Stimulated activated CD4-positive, alpha-beta T cell treated with anti-CD3 and anti-CD28 coated beads, Interleukin-12 subunit alpha, Interleukin-12 subunit beta, amount 100 ng/mL, for 48 hours (primary cell): ENCODE measurements at places on chromosomes 16 and 17.
A peak's percentile ranks its signal among the peaks of the same experiment; 100 is the strongest.

DNA sequence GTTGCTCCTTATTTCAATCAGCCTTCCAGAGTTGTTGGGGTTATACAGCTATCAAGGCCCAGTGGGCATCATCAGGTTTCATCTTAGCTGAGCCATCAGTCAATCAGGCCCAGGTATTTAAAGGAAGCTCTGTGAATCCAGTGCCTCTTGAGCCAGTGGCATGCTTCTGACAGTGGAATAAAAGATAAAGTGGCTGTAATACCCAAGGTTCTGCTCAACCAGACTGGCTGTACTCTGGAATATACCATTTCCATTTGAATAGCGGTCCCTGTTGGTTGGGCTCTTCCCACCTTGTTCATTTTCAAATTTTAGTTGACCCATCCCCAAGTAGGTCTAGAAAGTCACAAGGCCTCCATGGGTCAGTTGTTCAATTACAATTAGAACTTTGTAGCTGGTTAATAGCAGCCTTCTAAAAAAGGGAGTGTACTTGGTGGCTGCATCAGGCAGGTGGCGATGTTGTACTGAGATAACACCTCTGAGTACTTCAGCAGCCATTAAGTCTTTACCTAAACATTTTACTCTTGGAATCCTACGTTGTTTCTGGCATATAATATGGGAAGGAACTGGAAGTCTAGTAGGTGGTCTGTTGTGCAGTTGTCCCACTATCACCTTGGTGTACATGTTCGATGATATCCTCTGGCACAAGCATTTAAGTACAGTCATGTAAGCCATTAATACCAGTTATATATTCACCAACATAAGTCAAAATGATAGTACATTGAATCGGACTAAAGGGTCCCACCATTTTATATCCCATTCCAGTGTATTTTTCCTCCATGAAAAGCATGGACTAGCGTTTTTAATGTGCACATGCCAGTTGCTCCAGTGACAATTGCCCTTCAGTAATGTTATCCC is 294.1 kb downstream of the BCAS3 start:
- DNase-seq = peak; percentile 28

GRCh38 chr17:70447588-70447987 is 278.3 kb downstream of the KCNJ2 start:
- DNase-seq = no peak

DNA sequence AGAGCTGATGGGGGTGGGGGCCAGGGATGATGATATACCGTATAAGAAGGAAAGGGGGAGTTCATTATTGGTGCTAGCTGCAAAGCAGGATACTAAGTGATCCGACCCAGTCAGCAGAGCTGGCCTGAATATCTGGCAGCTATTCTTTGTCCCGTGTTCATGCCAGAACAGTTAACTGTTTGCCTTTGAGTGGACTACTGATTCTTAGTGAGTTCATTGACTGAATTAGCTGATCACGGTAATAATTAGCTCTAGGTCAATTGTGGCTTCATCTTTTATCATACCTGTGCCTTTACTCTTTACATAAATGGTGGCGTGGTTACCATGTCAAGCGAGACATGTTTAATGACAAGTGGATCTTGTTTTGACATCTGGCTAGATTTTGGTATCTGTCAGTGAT is 5.3 kb downstream of the KPNB1 start:
- no peak for DNase-seq

DNA sequence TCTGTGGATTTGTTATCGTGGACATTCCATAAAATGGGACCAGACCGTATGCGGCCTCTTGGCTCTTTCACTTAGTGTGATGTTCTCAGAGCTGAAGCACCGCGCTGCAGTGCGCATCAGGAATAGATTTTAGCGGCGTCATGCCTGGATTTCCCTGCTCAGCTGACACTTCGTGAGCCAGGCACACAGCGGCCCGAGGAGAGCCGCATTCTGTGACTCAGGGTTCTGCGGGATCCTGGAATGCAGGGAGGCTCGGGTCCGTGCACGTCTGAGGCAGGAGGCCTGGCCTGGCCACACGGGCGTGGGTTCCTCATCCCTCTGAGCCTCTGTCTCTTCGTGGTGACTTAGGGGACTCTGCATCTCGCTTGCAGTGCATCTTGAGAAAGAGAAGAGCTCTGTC is 13.4 kb downstream of the CBFA2T3 start:
- DNase-seq = no peak

DNA sequence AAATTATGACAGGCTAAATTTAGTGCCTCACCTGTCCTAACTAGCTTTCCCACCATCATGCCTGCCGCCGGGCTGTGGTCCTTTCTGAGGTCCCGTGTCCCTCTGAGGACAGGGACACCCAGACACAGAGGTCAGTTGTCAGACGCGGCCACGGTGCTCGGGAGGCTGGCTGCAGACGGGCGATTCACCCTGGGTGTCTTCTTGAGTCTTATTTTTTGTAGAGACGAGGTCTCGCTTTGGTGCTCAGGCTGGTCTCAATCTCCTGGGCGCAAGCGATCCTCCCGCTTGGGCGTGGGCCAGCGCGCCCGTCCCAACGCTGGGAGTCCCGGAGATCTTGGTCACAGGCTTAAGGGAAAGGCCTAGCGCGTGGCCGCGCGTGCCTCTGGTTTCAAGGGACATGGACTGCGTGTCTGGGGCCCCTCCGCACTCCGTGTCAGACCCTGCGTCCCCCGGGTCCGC is 797 bp upstream of the RAB11FIP3 start:
- no peak for DNase-seq

- DNase-seq = no peak
These were observed 17.5 kb downstream of the GUCY2D start for GRCh38 chr17:8019665-8020650.

- DNase-seq = no peak
These were observed 520.5 kb downstream of the CDH13 start for GRCh38 chr16:83147244-83147643.

GRCh38 chr17:10192972-10193371 is 5.4 kb downstream of the GAS7 start:
- DNase-seq = no peak

DNA sequence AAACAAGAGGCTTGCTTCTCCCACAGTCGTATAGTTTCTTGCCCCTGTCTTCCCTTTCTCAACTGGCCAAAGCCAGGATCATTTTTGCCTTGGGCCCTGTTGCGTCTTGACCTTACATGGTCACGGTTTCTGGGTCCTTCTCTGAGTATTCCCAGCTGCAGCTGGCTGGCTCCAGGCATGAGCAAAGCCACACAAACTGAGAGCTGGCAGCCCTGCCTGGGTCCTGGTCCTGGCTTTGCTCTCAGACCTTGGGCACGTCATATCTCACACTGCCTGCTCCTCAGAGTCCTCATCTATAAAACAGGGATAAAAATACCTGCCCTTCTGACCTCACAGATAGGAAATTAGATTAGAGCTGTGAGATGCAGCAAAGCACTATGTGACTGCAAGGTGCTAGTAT is 277.6 kb downstream of the CBLN1 start:
- DNase-seq = no peak

GRCh38 chr17:5695480-5695879 is 111.2 kb upstream of the NLRP1 start:
- no peak for DNase-seq

GRCh38 chr17:6910987-6911603 is 79.6 kb upstream of the TEKT1 start:
- DNase-seq = no peak

GRCh38 chr16:58345574-58346354 is 46.5 kb upstream of the GINS3 start:
- no peak for DNase-seq

DNA sequence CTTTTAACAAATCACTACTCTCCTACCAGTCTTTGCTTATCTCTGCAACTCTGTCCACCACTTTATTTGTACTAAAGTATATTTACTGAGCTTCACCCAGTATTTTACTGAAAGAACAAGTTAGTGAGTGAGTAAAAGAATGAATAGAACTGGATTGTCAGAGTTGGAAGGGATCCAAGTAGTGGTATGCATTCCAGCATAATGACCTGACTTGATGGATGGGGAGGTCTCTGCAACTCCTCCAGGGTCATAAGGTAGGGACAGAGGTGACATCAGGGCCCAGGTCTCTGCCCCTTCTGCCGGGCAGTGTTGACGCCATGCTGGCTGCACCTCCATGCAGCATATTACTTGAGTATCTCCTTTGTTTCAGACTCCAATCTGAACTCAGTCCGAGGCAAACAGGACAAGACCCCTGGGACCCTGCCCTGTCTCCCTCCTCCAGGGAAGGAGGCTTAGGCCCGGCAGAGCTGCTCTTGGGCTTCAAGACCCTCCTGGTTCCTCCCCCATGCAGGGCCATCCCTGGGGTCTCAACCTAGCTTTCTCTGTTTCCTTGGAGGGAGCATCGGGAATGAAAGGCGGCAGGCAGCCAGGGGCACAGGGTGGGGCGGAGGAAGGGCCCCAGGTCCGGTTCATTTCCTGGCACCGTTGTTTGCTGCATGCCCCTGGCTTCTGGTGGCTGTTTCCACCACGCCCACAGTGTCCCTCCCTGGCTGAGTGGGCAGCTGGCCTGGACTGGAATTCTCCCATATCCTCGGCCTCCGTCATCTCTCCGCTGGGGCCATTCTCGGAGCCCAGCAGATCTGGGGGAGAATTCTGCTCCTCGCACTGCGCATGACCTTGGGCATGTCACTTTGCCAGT is 12.4 kb upstream of the ITGA3 start:
- no peak for DNase-seq

- DNase-seq = no peak
These were observed 15.7 kb downstream of the GNAO1 start for GRCh38 chr16:56206951-56207350.

- DNase-seq = no peak
These were observed at the start of gene ATP2A1 for GRCh38 chr16:28878083-28878926. TSS of gene ATP2A1 (plus strand) at chr16:28878488. CDS start at chr16:28878672, 184 bp downstream.

DNA sequence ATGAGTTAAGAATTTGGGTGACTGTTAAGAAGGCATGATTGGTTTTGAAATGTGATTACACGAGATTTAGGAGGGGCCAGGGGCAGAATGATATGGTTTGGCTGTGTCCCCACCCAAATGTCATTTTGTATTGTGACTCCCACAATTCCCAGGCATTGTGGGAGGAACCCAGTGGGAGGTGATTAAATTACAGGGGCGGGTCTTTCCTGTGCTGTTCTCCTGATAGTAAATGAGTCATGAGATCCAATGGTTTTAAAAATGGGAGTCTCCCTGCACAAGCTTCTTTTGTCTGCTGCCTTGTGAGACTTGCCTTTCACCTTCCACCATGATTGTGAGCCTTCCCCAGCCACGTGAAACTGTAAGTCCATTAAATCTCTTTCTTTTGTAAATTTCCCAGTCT is 34.6 kb downstream of the TMEM100 start:
- DNase-seq = no peak

- DNase-seq = no peak
These were observed 37.9 kb upstream of the NDRG4 start for GRCh38 chr16:58462089-58462488.

GRCh38 chr16:30659507-30660423 is 1.5 kb downstream of the FBRS start:
- DNase-seq = no peak

GRCh38 chr16:30041841-30042240 is 10.8 kb upstream of the TLCD3B start:
- DNase-seq = no peak
